ENCODE measurements at places on chromosomes 12 and 14. TPM values are rescaled to one million over a fixed set of nuclear protein-coding genes. Genes with fewer than 3 reads are reported as not detected.

SLCO1B1 gene
- total RNA-seq, result not detected

AVPR1A gene
- total RNA-seq, result not detected

KLRB1 gene
- total RNA-seq, result not detected

NANOG gene
- total RNA-seq, result not detected

CLEC9A gene
- not detected for total RNA-seq

NPAS3 gene
- not detected for total RNA-seq

KITLG gene
- 16.7 TPM for total RNA-seq

SPIC gene
- not detected for total RNA-seq

PTGES3 gene
- 298 TPM for total RNA-seq

CLEC2A gene
- total RNA-seq, result not detected

RHOJ gene
- total RNA-seq, result not detected

TRIAP1 gene
- total RNA-seq, result 38.9 TPM

TAMALIN gene
- 0.11 TPM for total RNA-seq

RFLNA gene
- 4.7 TPM for total RNA-seq

KRT83 gene
- not detected for total RNA-seq

APOF gene
- not detected for total RNA-seq

AMHR2 gene
- not detected for total RNA-seq

HAL gene
- total RNA-seq, result 0.42 TPM

DDX55 gene
- total RNA-seq, result 22.7 TPM

SLC5A8 gene
- total RNA-seq, result 0.10 TPM

DPY19L2 gene
- total RNA-seq, result 2.8 TPM

KRT72 gene
- total RNA-seq, result not detected

BCL7A gene
- 23.2 TPM for total RNA-seq

SLC10A1 gene
- not detected for total RNA-seq

KRT81 gene
- not detected for total RNA-seq

RASSF9 gene
- total RNA-seq, result 2.7 TPM

DDX47 gene
- total RNA-seq, result 73.9 TPM

MEG3 gene
- total RNA-seq, result 5.3 TPM

ZCCHC8 gene
- 19.3 TPM for total RNA-seq

SRGAP1 gene
- total RNA-seq, result 14.7 TPM

GALNT4 gene
- total RNA-seq, result 4.4 TPM

MGP gene
- total RNA-seq, result 0.44 TPM

FAM90A1 gene
- 0.41 TPM for total RNA-seq

PIWIL1 gene
- total RNA-seq, result 0.04 TPM

TMEM63C gene
- 0.65 TPM for total RNA-seq

RHEBL1 gene
- total RNA-seq, result 5.9 TPM

PDZRN4 gene
- total RNA-seq, result not detected

KRT78 gene
- 0.32 TPM for total RNA-seq

KLHDC1 gene
- 0.49 TPM for total RNA-seq

RD3L gene
- total RNA-seq, result not detected

GPR162 gene
- total RNA-seq, result 0.21 TPM

FOXN4 gene
- total RNA-seq, result not detected

TRHDE gene
- total RNA-seq, result 0.78 TPM

KRR1 gene
- 81.1 TPM for total RNA-seq

PTGER2 gene
- not detected for total RNA-seq

PIANP gene
- 0.04 TPM for total RNA-seq

KLRD1 gene
- not detected for total RNA-seq

DACT1 gene
- 0.07 TPM for total RNA-seq

USP15 gene
- 49.7 TPM for total RNA-seq

PPM1H gene
- not detected for total RNA-seq

CCDC196 gene
- not detected for total RNA-seq

RNASE7 gene
- total RNA-seq, result 17.1 TPM

MANSC4 gene
- total RNA-seq, result 0.25 TPM

All from foreskin keratinocyte (primary cell).